Left kidney (tissue), 8 donors: ENCODE measurements at places on chromosomes 6 and 20.

GRCh38 chr6:144063246-144063743 is 32.1 kb downstream of the SF3B5 start:
- DNase-seq: no peak

GRCh38 chr6:79391480-79391879 is 145.8 kb downstream of the LCA5 start:
- no peak for DNase-seq

- DNase-seq: no peak
These were observed 25.5 kb upstream of the FKBP1A start for GRCh38 chr20:1418350-1418749.

- DNase-seq: no peak
These were observed 40.2 kb downstream of the HBS1L start for GRCh38 chr6:135014353-135014832.

- no peak for DNase-seq
These were observed 41.1 kb downstream of the VEGFA start for GRCh38 chr6:43810965-43811732.

- DNase-seq: no peak
These were observed 75.5 kb downstream of the ANKS1A start for GRCh38 chr6:34964564-34964963.

- no peak for DNase-seq
These were observed 19.7 kb downstream of the PROCR start for GRCh38 chr20:35191419-35192117.

- no peak for DNase-seq
These were observed 4.6 kb upstream of the DDX27 start for GRCh38 chr20:49214571-49214970.

- DNase-seq: no peak
These were observed 48.3 kb downstream of the PFDN4 start for GRCh38 chr20:54256202-54256601.

- DNase-seq: no peak
These were observed 27.4 kb upstream of the SLC24A3 start for GRCh38 chr20:19185083-19185482.

GRCh38 chr6:77136086-77136485 is 327.2 kb downstream of the HTR1B start:
- no peak for DNase-seq

- DNase-seq: no peak
These were observed 37.7 kb upstream of the ADIG start for GRCh38 chr20:38543014-38543906.

GRCh38 chr6:142966294-142966693 is 21.3 kb upstream of the HIVEP2 start:
- DNase-seq: no peak

- no peak for DNase-seq
These were observed 79.6 kb downstream of the RPS12 start for GRCh38 chr6:132893772-132894490.

- no peak for DNase-seq
These were observed 64.4 kb downstream of the FILIP1 start for GRCh38 chr6:75429061-75429703.

GRCh38 chr6:106514583-106514885 is 114.8 kb downstream of the RTN4IP1 start:
- DNase-seq: no peak

GRCh38 chr20:53226826-53227225 is 254.7 kb downstream of the TSHZ2 start:
- DNase-seq: no peak

- DNase-seq: no peak
These were observed 25.8 kb downstream of the PRL start for GRCh38 chr6:22271081-22271480.

- no peak for DNase-seq
These were observed 29.1 kb upstream of the CSNK2A1 start for GRCh38 chr20:572727-573126.

DNA sequence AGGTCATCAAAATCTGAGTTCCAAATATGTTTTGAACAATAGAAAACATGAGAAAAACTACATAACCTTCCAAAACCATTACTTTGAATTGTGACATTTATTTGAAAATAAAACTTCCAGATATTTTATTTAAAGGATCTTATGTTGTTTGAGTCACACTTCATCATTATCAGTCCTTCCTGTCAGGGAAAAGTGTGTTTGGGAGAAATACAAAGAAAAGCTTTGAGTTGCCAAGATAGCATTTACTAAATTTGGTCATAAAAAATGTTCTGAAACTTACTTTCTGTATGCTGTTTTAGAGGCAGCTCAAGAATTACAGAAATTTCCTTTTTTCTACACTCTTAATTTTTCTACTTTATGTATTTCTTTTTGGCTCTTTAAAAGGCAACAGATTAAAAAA is 208.2 kb upstream of the RIN2 start:
- DNase-seq: peak; percentile 18

DNA sequence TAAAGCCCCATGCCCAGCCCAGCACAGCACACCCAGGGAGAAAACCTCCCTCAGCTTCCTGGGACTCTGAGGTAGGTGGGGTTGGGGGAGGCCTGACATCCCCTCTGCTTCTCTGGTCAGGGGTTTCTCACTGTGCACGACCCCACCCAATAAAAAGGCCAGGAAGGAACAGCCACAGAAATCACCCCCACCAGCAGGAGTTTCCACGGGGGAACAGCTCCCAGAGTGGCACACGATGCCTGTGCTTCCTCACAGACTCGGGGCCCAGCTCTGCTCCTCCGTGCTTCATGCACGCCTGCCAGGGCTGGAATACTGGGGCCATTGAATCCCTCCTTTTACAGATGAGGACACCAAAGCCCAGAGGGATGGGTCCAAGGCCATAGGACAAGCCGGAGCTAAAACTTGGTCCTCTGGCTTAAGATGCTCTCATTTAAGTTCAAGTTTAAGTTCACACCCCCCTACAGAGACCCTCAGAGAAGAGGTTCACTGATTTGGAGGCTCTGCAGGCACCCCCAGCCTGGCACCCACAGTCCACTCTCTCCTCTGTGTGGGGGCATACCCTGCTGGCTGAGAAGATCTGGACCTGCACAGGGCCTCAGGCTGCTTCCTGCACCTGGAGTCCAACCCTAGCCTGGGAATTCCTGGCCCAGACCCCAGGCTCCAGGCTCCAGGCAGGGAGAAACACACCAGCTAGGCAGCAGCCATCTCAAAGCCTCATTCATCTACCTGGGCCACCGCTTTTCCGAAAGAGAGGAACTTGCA is 14.3 kb downstream of the ACSS1 start:
- DNase-seq: no peak

GRCh38 chr20:44019638-44020335 is 105.1 kb downstream of the TOX2 start:
- no peak for DNase-seq

DNA sequence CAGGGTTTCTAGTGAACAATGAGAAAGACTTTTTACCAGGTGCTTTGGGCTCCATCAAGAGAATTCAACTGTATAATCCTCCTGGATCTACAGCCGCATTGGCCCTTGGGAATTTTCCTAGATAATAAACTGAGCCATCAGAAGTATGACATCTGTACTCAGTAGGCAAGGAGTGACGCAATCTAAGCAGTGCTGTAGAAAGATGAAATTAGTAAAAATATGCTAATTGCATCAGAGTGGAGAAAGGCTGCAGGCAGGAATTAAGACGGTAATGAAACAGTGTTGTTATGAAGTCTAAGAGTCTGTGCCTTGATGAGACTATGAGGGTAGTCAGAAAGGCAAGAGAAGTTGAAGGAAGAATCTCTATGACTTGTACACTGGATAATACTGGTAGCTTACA is 507.9 kb upstream of the SOX4 start:
- no peak for DNase-seq

DNA sequence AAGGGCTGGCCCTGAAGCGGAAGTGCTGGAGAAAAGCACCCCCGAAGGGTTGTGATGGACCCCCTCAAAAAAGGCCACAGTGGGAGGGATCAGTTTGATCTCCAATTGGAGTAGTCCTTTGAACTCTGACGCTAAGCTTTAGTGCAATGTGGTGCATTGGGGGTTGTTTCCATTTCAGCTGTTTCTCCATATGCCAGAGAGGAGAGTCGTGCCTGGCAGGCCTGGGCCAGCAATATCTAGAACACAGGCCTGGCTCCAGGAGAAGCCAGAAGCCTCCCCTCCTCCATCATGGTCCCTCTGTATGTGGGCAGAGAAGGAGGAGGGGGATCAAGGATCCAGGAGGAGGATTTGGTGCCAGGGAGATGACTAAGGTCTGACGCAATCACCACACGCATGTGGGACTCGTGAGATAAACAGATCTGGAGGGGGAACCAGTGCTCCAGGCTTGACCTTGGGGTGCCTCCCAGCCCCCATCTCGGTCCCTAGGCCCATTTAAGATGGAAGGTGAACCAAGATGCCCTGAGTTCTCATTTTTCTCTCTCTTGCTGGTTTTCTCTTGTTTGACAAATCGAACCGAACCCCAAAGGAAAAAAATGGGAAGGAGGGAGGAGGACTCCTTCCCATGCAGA is 517.4 kb upstream of the JARID2 start:
- no peak for DNase-seq

- DNase-seq: no peak
These were observed 8.3 kb downstream of the ZNF322 start for GRCh38 chr6:26651133-26651781.

DNA sequence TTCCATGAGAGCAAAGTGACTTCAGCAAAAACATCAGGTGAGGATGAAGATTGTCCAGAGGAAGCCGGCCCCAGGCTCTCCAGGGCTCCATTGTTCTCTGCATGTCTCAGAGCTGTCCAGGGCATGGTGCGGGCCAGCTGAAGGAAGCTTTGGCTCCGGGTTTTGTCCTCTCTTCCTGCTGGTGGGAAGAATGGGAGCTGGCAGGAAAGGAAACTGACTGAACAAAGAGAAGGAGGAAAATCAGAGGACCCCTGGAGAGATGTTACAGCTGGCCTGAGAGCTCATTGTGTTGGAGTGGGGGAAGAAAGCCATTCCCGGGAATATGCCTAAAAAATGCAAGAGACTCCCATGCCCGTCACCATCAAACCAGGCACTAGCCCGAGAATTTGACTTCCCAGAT is 27.1 kb downstream of the PRND start:
- DNase-seq: no peak

DNA sequence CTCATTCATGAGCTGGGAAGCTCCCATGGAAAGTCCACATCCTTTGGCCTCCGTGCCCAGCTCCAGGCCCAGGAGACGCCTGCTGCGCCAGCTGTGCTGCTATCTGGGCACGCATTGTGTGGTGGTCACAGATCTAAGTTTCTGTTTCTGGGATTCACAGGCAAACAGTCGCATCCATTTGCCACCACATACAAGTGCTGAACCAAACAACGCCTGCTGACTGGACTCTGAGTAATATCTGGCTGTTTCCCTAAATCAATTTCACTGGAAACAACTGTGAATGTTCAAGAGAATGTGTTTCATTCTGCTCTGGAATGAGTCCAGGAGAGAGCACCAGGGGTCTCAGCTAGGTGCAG is 45.5 kb downstream of the IRF4 start:
- DNase-seq: no peak

GRCh38 chr20:11867291-11867919 is 50.3 kb upstream of the BTBD3 start:
- DNase-seq: no peak

DNA sequence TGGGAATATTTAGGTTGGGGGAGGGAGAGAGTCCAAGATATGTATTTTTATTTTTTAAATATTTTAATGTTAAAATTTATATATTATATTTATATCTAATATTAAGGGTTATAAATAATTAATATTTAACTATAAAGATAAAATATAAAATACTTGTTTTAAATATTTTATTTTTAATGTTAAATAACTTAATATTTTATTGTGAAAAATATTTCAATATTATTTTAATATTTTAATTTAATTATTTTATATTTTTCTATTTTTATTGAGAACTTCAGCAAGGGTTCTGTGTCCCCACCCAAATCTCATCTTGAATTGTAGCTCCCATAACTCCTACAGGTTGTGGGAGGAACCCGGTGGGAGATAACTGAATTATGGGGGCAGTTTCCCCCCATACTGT is 34.0 kb downstream of the PERP start:
- DNase-seq: no peak

GRCh38 chr6:1792989-1793388 is 183.3 kb downstream of the FOXC1 start:
- DNase-seq: no peak

DNA sequence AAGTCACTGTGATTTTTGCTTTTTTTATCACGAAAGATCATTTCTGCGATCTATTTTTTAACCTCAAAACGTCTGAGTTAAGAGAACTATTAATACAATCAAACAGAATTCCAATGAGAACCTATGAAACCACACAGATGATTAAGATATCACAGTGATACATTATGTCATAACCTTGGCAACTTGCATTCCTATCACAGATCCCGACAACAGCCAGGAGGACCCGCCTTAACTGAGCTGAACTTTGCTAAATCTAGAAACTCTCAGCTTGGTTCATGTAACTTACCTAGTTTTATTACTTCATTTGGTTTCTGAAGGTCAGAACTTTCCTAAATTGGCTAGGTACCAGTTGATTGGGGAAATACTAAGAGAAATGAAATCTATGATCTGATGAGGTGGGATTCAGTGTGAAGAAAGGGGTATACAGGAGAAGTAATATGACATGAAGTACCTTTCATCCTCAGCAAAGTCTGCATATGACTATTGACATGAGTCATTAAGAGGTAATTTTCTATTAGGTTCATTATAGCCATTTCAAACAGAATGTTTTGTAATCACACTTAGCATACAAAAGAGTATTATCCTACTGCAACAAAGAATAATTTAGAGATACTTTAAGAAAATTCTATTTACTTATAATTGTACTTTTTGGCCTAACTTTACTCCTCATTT is 11.2 kb downstream of the LYRM4 start:
- DNase-seq: no peak

- no peak for DNase-seq
These were observed 16.3 kb downstream of the LAMA5 start for GRCh38 chr20:62350629-62351422.

- no peak for DNase-seq
These were observed 389.2 kb upstream of the CITED2 start for GRCh38 chr6:139763468-139764210.

DNA sequence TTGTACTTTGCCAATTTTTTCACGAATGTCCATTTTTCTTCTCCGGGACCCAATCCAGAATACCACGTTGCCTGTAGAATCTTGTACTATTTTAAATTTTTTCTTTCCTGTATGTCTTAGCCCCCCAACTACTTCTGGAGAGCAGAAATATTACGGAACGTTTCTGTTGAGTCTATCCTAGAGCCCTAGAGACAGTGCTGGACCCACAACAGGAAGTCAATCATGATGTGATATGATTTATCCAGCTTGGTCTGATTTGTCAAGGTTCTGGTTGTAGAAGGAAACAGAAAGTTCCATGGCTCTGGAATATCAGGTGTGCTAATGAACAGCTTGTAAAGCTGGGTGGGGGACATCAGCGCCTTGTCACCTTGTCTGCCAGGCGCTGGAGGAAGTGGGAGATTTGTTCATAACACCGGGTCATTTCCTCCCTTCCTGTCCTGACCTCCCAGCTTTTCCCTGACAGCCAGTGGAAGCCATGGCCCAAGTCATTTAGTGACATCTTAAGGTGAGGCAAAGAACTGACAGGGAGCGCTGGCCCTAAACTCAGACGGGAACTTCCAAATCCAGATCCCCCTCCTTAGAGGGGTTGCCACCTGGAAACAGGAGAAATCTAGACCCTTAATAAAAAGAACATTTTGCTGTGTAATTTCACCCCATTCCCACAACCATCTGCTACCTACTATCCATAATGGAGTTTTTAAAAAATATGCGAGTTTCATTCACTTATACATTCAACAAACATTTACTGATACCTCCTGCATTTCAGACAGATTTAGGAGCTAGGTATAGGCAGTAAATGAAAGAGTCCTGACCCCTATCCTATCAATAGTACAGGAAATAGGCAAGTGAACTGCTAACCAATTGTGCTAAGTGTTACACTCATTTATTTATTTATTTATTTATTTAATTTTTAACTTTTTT is 130.5 kb downstream of the ZFP64 start:
- DNase-seq: peak; percentile 56
